ENCODE measurements at places on chromosomes 1 and 21. TPM values are rescaled to one million over a fixed set of nuclear protein-coding genes. Genes with fewer than 3 reads are reported as not detected.

Gene S100A12
- not detected for total RNA-seq

Gene OR2T2
- not detected for total RNA-seq

Gene HRNR
- total RNA-seq: not detected

Gene SPRR2E
- total RNA-seq: not detected

Gene SPAG17
- not detected for total RNA-seq

Gene RGS4
- total RNA-seq: not detected

Gene C8A
- total RNA-seq: not detected

Gene SAMD11
- total RNA-seq: not detected

Gene LRRC53
- not detected for total RNA-seq

Gene DMRTB1
- not detected for total RNA-seq

Gene KIRREL1
- 0.02 TPM for total RNA-seq

Gene BMP8B
- total RNA-seq: 0.19 TPM

Gene GSTM5
- not detected for total RNA-seq

Gene ATAD3C
- 1.4 TPM for total RNA-seq

Gene MFSD2A
- 2.3 TPM for total RNA-seq

Gene PAFAH2
- total RNA-seq: 9.9 TPM

Gene KRTAP20-2
- total RNA-seq: not detected

Gene KRTAP11-1
- not detected for total RNA-seq

Gene CHIT1
- total RNA-seq: 0.19 TPM

Gene DNAI4
- 1.9 TPM for total RNA-seq

Gene ERRFI1
- total RNA-seq: 1.1 TPM

Gene MAP3K21
- 2.0 TPM for total RNA-seq

Gene FAM72D
- total RNA-seq: 8.2 TPM

Gene SLC30A1
- total RNA-seq: 9.7 TPM

Gene C4BPA
- total RNA-seq: not detected

Gene DNAJC6
- total RNA-seq: 1.3 TPM

Gene OR6N1
- total RNA-seq: not detected

Gene ANKRD45
- not detected for total RNA-seq

Gene ANKRD65
- not detected for total RNA-seq

Gene IGSF5
- not detected for total RNA-seq

Gene JUN
- total RNA-seq: 19.3 TPM

Gene CELA2B
- total RNA-seq: not detected

Gene NOS1AP
- 0.08 TPM for total RNA-seq

Gene FOXO6
- not detected for total RNA-seq

Gene PGBD5
- not detected for total RNA-seq

Gene SLC22A15
- total RNA-seq: 0.58 TPM

Gene L1TD1
- total RNA-seq: not detected

Gene HAPLN2
- 0.24 TPM for total RNA-seq

Gene CBS
- total RNA-seq: 32.9 TPM

Gene SLAMF7
- 8.2 TPM for total RNA-seq

Gene GPR25
- total RNA-seq: not detected

Gene IBA57
- total RNA-seq: 8.7 TPM

Gene CDC20
- total RNA-seq: 87.0 TPM

Gene FCRL2
- not detected for total RNA-seq

Gene DRAXIN
- 0.41 TPM for total RNA-seq

Gene HHAT
- total RNA-seq: 1.1 TPM

Gene ERICH3
- not detected for total RNA-seq

Gene ETNK2
- total RNA-seq: not detected

Gene CRP
- total RNA-seq: not detected

Gene LIX1L
- 56.5 TPM for total RNA-seq

Gene KDM5B
- total RNA-seq: 66.6 TPM
